ENCODE measurements at places on chromosomes 13 and 19.

- DNase-seq: no peak
Observed at GRCh38 chr19:55146078-55146704, 2.8 kb downstream of the TNNT1 start.

DNA sequence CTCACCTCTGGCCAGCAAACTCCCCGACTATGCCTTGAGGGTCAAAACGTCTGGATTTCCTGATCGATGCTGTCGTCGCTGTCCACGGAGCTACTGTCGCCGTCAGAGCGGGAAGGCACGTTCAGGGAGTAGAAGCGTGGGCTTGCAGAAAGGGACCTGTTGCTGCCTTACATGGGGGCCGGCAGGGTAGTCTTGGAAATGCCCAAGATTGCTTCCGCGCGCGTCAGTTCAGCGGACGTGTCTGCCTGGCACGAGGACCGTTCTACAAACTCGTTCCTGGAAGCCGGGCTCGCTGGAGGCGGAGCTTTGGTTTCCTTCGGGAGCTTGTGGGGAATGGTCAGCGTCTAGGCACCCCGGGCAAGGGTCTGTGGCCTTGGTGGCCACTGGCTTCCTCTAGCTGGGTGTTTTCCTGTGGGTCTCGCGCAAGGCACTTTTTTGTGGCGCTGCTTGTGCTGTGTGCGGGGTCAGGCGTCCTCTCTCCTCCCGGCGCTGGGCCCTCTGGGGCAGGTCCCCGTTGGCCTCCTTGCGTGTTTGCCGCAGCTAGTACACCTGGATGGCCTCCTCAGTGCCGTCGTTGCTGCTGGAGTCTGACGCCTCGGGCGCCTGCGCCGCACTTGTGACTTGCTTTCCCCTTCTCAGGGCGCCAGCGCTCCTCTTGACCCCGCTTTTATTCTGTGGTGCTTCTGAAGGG, 15.4 kb downstream of the RB1 start:
- DNase-seq: no peak

DNA sequence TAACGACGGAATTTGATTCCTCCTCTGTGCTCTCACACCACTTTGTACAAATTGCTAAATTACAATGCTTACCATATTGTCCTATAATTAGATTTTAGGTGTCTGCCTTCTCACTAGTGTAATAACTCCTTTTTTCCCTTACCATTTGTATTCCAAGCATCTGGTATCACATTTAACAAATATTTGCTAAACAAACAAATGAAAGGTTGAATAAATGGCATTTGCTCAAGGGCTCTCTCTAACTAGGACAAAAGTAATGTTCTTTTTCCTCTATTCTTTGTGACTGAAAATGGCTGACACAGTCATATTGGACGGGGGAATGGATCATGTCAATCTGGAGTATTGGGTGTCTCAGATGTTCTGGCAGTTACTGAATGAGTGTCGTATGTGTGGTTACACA, 99.7 kb downstream of the ENOX1 start:
- DNase-seq: no peak

DNA sequence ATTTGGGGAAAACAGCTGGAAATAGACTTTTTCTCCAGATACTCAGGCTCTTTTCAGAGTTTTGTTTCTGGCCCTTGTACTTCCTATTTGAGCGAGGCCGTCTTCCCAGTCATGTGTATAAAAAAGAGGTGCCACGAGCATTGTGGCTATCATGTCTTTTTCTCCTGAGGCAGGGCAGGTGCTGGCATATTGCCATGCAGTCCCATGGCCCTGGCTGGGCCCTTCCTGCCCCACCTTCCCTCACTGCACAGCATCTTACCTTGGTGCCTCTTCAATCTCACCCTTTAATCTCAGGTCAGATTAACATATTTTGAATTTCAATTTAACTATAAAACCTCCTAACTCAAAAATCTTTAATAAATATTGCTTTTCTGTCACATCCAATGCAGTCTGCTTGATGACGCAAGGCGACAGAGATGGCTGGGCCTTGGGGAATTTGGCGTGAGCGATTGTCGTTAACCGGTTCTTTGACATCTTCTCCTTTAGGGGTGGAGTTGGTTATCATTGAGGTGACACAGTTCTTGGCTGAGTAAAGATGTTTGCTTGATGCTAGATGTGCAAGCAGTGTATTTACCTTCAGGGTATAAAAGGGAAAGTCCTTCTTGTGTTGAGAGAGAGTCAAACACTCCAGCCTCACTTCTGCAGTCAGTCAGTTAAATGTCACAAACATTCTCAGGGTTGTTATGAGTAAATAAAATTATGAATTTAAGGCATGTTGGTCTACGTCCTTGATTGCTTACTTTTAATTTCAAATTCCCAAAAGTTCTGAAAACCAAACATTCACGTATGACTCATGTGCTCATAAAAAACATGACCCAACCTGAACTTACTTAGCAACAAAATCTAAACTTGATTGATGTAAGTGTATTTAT, 289.9 kb downstream of the MYO16 start:
- DNase-seq: no peak

- no peak for DNase-seq
Observed at GRCh38 chr13:52127378-52127777, 1.5 kb downstream of the NEK5 start.

- DNase-seq: no peak
Observed at GRCh38 chr19:47323872-47324271, 8.1 kb upstream of the C5AR2 start.

DNA sequence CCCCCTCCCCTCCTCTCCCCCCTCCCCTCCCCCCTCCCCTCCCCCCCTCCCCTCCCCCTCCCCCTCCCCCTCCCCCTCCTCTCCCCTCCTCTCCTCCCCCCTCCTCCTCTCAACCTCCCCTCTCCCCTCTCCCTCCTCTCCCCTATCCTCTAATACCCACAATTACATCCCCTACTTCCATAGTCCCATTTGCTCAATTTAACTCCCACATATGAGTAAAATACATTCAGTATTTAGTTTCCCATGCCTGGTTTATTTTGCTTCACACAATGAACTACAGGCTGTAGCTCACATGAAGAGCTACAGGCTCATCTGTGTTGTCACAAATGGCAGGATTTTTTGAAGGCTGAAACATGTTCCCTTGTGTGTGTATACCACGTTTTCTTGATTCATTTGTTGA, 6.9 kb downstream of the NLRP5 start:
- DNase-seq: no peak

DNA sequence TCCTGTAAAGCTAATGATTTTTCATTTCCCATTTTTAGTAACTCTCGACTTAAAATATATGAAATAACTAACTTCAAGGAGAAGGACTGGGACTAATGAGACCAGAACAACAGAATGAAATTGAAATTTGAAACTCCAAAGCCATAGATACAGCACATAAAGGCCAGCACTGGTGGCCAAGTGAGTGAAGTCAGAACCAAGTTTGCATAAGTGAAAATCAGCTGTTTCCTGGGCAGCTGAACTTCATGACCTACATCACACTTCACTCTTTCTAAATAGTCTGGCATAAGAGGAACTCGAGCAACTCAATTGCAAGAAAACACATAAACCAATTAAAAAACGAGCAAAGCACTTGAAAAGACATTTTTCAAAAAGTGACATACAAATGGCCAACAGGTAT, 84.5 kb downstream of the DCLK1 start:
- no peak for DNase-seq

DNA sequence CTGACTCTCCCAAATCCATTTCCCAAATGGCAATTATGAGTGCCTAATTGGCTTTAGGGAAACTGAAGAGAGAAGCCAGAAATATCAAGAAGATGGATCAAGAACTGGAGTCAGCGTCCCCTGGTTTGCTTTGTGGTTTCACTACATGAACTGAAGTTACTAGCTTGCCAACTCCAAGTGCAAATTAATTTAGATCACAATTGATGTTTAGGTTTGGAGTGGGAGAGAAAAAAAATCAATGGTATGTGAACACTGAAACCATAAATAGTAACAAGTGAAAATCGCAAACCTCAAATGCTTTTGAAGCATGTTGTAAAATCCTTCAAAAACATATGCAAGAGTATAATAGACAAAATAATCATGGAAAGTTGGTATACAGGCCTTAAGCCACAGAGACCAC, 1528.6 kb upstream of the SLC10A2 start:
- no peak for DNase-seq

DNA sequence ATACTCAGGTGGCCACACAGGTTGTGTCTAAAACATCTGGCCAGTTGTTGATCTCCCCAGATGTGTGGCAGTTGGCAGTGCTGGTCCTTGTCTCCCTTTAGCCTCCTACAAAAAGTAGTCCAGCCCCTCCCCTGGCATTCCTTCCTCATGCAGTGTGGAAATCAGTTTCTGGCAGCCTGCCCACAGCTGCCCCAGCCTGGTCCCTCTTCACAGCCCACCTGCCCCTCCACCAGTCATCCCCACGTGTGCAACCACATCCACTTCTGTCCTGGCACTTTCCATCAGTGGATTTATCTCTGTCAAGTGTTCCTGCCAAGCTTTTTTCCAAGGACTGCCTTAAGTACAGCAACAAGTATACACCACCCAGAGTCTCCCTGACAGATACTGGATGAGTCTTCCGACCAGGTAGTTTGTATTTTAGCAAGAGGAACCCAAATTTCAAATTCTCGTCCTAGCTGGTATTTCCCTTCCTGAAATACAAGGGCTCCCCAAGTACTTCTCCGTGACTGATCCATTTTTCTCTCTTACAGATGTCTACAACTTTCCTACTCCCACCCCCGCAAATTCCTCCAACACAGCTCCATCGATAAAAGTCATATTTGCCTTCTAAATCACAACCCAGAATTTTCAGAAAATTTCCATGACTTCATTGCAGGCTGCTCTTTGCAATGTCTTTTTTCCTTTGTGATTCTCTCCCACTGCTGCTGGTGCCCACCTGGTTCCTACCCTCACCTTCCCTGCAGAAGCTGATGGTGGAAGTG, 313.5 kb downstream of the FOXO1 start:
- DNase-seq: no peak

GRCh38 chr13:24692561-24692960, 12.4 kb downstream of the ATP12A start:
- no peak for DNase-seq

DNA sequence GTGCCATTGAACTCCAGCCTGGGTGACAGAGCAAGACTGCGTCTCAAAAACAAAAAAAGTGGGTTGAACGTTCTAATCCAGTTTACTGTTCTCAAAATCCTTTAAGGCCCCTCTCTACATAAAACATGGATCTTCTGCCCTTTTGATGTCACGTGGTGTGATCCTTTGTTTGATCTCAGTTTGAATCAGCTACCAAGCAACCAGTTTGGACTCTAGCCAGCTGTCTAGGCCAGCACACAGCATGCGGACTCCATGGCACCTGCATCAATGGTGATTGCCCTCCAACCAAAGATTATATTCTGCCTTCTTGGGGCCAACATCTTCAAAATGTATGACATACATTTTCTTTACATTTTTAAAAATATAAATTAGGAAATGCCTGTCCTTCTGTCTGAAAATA, 365.4 kb downstream of the NDFIP2 start:
- no peak for DNase-seq

DNA sequence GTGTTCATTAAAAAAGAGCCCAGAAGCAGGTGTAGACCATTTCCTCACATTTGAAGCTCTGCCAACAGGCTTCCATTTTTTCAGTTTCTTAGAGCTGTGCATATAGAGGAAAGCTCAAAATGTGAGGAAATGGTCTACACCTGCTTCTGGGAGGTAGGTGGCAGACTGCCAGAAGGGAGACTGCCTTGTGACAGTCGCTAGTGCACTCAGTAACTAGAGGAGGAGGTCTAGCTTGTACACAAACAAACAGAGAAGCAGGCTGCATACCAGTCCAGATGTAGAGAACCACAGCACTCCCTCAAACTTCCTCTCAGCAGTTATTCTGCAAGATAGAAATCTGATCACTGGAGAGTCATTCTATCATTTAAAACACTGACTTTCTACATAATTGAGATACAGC, 800.2 kb downstream of the EFNB2 start:
- DNase-seq: no peak

Data from activated CD4-positive, alpha-beta T cell treated with anti-CD3 and anti-CD28 coated beads for 24 hours (primary cell).